Bladder microvascular endothelial cell (primary cell): ENCODE measurements at places on chromosomes 13 and 19. TPM values are rescaled to one million over a fixed set of nuclear protein-coding genes. Genes with fewer than 3 reads are reported as not detected.

Gene STOML3
- not detected in 2 replicates for total RNA-seq

Gene PCDH8
- not detected in 2 replicates for total RNA-seq

Gene MUC16
- not detected in 2 replicates for total RNA-seq

Gene IGFL3
- 0.19 TPM in 1 of 2 replicates, not detected in the other for total RNA-seq
